Kidney epithelial cell (primary cell): ENCODE measurements at places on chromosomes 7 and 10. TPM values are rescaled to one million over a fixed set of nuclear protein-coding genes. Genes with fewer than 3 reads are reported as not detected.

The CREB5 gene
- total RNA-seq = 19.9 and 27.9 TPM in 2 replicates

The CLCN1 gene
- not detected in 2 replicates for total RNA-seq

The LIPF gene
- total RNA-seq = not detected in 2 replicates

The SFRP4 gene
- 0.21 TPM in 1 of 2 replicates, not detected in the other for total RNA-seq

The LLCFC1 gene
- not detected in 2 replicates for total RNA-seq

The HOXA1 gene
- total RNA-seq = 2.8 and 4.3 TPM in 2 replicates

The TEX36 gene
- total RNA-seq = not detected in 2 replicates

The TAS2R5 gene
- 0.46 and 3.7 TPM in 2 replicates for total RNA-seq

The OR13A1 gene
- not detected in 2 replicates for total RNA-seq

The NUTM2E gene
- total RNA-seq = 1.3 TPM in 1 of 2 replicates, not detected in the other

The ING3 gene
- total RNA-seq = 12.7 and 13.2 TPM in 2 replicates

The TSC22D4 gene
- 41.6 and 45.3 TPM in 2 replicates for total RNA-seq
